Cortex of kidney (tissue), 1 donor: ENCODE measurements at places on chromosomes 4 and X.

DNA sequence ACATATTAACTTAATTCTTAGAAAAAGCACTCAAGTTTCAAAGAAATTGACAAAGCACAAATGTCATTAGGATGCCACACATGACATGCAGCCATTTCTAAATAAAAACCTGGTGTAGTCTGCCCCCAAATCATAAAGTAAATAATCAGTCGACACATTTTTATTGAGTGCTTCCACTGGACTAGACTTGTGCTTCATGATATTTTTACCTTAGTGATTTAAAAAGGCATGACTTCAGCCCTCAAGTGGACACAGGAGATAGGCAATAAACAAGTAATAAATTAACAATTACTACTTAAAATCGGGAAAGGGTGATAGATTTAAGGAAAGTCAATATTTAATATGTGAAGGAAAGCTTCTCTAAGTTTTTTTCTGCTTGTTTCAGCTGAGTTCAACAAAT lies 7.6 kb downstream of the TRAM1L1 start:
- DNase-seq = no peak

- no peak for DNase-seq
These were observed 14.3 kb downstream of the CASK start for GRCh38 chrX:41909068-41909467.

GRCh38 chr4:106502106-106502699 lies 133.6 kb upstream of the GIMD1 start:
- no peak for DNase-seq

DNA sequence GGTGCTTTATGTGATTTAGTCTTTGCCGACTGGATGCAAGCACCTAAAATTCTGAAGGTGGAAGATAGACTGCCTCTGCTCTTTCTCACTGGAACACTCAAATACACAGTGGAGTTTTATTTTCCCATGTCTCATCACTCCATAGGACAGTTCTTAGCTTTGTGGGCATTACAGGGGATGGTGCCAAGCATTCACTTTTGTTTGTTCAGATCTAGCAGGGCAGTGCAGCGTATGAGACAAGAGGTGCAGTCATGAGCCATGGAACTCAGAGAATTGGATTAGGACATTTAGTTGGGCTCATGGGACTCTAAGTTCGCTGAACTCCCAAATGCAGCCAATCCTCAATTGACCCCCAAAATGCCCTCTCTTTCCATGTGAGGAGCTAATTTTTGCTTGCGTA lies 1136.9 kb upstream of the PRKX start:
- no peak for DNase-seq

DNA sequence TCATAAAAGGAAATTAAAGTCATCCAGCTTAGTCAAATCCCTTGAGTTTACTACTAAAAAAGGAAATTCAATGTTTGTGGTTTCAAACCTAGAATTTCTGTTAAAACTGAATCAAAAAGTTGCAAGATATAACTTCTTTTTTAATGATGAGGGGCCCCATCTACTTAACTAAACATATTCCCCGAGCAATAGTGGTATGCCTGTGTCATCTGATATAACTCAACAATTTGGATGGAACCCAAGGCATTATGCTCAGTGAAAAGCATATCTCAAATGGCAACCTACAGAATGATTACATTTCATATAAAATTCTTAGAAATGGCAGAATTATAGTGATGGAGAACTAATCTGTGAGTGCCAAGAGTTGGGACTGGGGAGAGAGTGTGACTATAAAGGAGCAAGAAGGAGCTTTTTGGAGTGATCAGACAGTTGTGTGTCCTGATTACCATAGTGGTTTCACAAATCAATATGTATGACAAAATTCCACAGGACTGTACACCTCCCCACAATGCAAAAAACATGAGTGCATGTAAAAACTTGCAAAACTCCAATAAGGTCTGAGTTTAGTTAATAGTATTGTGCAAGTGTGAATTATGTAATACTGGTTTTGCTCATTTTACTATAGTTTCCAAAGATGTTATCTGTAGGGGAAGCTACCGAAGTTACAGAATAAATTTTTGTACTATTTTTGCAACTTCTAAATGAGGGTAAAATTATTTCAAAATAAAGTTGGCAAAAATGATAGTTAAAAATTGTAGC lies 323.2 kb downstream of the ARHGAP24 start:
- no peak for DNase-seq

DNA sequence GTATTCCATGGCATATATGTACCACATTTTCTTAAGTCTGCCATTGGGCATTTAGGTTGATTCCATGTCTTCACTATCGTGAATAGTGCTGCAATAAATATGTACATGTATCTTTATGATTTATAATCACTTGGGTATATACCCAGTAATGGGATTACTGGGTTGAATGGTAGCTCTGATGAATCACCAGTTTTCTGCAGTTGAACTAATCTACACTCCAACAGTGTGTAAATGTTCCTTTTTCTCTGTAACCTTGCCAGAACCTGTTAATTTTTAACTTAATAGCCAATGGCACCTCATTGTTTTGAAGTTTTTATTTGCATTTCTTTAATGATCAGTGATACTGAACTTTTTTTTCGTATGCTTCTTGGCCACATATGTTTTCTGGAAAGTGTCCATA lies 152.5 kb downstream of the CCNG2 start:
- DNase-seq = no peak

- DNase-seq = no peak
These were observed 83.7 kb downstream of the FREM3 start for GRCh38 chr4:143616771-143617170.

DNA sequence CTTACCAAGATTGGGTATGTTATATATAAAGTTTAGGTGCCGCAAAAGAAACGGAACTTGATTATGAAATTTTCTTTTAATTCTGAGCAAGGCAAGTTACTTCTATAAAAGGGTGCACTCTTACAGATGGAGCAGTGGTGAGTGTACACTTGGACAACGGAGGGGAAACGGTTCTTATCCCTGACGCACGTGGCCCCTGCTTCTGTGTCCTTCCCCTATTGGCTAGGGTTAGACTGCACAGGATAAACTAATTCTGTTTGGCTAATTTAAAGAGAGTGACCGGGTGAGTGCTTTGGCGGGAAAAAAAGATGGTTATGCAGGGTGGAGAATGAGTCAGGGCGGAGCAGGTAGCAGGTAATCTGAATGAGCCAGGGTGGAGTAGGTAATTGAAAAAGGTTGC lies 149.5 kb downstream of the GC start:
- no peak for DNase-seq

DNA sequence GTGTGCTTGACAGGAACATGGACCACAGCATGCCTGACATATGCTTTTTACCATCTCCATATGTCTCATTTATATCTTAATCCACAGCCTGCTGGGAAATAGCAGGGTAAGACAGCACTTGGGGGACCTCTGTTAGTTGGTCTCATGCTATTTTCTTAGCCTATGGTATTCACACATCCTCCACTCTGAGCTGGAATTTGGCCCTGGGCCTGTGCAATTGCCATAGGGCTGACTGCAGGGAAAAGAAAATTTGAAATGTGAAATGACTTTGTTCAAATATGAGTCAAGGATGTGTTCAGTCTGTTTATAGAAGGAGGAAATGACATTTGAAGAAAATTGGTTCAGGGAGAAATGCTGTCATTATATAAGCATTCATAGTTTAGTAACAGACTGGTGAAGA lies 9.6 kb upstream of the MAP7D3 start:
- no peak for DNase-seq

- no peak for DNase-seq
These were observed 8.5 kb downstream of the COL25A1 start for GRCh38 chr4:109294006-109294405.

DNA sequence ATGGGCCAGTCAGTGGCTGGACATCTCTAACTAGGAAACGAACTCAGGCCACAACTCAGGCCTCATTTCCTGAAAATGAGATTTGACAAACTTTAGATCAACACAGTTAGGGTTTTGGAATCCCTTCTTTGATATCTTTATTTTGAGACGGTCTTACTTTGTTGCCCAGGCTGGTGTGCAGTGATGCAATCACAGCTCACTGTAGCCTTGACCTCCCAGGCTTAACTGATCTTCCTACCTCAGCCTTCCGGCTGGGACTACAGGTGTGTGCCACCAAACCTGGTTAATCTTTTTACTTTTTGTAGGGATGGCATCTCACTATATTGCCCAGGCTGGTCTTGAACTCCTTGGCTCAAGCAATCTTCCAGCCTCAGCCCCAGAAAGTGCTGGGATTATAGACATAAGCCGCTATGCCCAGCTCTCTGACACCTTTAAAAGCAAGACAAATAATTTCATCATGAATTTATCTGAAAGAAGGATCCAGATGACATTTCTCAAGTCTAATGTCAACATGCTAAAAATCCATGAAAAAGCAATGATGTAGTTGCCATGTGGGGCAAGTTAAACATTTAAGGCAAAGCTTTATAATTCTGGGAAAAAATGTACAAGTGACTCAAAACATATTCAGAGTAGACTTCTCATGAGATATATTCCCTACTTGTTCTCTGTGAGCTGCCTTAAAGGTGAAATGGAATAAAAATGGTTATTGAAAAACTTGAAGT lies 89.1 kb upstream of the CBR4 start:
- DNase-seq = no peak

GRCh38 chrX:27445438-27445837 lies 17.7 kb downstream of the PPP4R3C start:
- DNase-seq = no peak

DNA sequence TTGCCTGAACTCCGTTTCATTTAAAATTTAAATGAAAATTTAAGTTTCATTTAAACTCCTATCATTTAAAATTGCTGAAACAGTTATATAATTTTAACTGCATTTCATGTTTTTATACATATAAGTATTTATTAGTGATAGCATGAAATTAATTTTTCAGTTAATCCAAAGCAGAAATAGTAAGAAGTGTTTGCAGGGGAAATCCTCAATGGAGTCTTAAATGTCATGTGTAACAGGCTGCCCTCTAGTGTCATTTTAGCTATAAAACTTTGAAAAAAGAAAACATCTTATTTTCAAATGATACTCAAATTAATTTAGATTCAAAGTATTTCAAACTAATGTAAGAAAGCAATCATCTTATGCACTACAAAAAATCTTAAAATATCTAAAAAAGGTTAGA lies 27.2 kb downstream of the TAPT1 start:
- no peak for DNase-seq

- DNase-seq = no peak
These were observed 10.3 kb downstream of the FAM3A start for GRCh38 chrX:154505734-154506133.

DNA sequence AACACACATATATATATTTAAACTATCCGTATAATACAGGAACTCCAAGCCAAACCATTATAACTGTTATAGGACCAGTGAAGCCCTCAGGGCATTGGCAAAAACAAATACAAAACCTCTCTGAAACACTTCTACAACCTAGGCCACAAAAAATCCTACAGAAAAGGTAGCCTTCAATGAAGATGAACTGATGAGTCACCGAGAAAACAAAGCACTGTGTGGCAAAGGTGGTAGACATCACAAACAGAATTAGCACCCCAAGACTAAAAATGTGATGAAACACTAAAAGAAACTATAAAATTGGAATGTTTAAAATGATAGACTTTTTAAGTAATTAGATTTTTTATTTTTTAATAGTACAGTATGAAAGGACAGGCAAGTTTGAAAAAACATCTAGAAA lies 5.5 kb upstream of the HSPA4L start:
- DNase-seq = no peak

DNA sequence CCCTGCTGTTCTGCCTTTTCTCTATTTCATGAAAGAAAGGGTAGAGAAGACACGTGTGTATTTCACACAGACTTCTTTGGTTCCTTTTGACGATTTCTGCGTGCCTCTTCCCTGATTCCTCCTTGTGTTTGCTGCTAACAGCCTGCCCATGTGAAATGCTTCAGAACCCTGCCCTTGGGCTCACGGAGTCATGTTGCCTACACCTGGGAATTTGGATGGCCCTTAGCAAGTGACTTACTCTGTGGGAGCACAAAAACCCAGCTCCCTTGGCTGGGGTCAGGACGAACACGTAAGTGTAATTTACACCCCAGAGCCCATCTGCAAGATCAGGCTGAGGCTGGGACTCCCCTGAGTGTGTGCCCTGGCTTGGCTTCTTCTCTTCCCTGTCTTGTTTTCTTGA lies 220.3 kb upstream of the BCOR start:
- DNase-seq = no peak

DNA sequence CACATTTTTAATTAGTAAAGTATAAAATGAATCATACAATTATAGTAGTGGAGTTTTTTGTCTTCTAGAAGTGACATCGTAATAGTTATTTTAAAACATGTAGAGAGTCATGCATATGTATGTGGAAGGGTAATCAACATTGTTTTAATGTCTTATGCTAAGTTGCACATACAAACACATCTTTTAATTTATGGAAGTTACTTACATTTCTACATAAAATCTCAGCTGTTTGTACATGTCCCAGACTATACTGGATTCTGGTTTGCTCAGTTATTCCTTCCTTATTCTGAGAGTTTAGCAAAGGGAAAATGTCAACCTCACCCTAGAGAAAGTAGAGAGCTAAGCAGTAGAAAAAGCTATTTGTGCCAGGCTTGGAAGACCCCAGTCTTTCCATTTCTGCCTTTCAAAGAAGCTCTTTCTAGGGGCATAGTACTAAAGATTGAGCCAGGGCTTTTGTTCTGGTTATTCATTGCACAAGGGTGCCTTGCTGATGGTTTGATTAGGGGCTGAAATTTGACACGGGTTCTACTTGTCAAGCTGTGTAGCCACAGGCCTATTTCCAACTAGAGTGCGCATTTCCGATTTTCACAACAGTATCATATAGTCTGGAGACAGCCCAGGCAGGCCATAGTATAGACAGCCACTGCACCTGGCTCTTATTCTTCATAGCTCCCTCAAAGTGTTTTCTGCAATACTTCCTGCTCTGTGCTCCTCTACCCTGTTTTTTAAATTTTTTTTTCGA lies 106.3 kb downstream of the RPA4 start:
- DNase-seq = no peak

- DNase-seq = no peak
These were observed 2.3 kb upstream of the UVSSA start for GRCh38 chr4:1344696-1345095.

DNA sequence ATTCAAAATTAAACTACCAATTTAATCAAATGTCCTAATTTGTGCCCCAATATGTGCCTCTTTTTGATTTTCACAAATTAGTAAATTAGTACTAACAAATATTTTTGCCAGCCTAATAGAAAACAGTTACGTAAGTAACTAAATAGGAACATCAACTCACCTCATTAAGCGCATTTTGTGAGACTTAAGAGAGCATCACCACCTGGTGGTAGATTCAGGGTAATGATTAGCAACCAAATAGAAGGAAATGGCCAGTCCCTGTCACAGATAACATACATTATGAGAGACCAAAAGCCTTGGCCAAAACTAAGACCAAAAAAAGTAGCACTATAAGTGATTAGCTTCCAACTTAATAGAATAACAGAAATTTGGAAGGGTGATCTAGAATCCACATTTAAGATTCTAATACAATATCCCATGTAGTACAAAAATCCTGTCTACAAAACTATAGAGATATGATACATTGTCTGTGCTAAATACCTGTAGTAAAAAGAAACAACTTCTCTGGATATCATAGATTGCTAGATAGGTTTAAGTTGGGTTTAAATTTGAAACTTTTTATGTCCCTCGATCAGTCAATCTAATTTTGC lies 46.7 kb downstream of the C4orf46 start:
- DNase-seq = no peak

DNA sequence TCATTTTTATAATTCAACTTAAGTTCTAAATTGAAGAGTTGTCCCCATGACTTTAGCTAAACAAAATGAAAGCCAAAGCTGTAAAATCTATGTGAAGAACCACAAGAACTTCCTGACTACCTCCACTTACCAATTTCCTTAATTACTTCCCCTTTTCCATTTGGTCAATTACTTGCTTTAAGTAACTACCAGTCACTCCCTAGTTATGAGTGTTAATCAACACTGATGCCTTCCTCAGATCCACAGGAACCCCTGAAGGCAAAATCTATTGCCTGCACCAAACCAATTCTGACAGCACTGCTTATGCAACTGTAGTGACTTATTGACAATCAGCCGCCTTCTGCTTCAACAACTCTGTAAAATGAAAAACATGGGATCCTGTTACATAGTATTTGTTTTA lies 10.5 kb downstream of the RBMX start:
- DNase-seq = no peak
